Neural progenitor cell (in vitro differentiated cells): ENCODE measurements at places on chromosomes 6 and 20. TPM values are rescaled to one million over a fixed set of nuclear protein-coding genes. Genes with fewer than 3 reads are reported as not detected.

GRCh38 chr6:20610636-20611370, 76.5 kb downstream of the CDKAL1 start:
- no peak for DNase-seq
- no peaks in the 10 kb centered on the region for H3K36me3 ChIP-seq

- H3K36me3 ChIP-seq = no peaks in the 10 kb centered on the region
- H3K4me3 ChIP-seq = no peak overlapping the region
- H3K4me1 ChIP-seq = no peaks in the 10 kb centered on the region
- no peak overlapping the region for H3K27ac ChIP-seq
- no peaks in the 10 kb centered on the region for H3K27me3 ChIP-seq
Observed at GRCh38 chr6:114153448-114153847, 182.5 kb upstream of the HDAC2 start.

- DNase-seq = no peak
- H3K36me3 ChIP-seq = no peaks in the 10 kb centered on the region
- H3K4me1 ChIP-seq = peaks cover 5% of the 10 kb centered on the region
- no peaks in the 10 kb centered on the region for H3K27me3 ChIP-seq
Observed at GRCh38 chr6:33950472-33950881, 146.7 kb upstream of the MLN start.

- no peak for DNase-seq
- no peak overlapping the region for H3K27ac ChIP-seq
- H3K36me3 ChIP-seq = no peaks in the 10 kb centered on the region
- H3K4me1 ChIP-seq = peaks cover under 1% of the 10 kb centered on the region
Observed at GRCh38 chr6:30696432-30696831, 5.6 kb upstream of the NRM start.

GRCh38 chr6:44373051-44373450, 14.5 kb upstream of the CDC5L start:
- no peaks in the 10 kb centered on the region for H3K4me1 ChIP-seq
- H3K27ac ChIP-seq = no peak overlapping the region
- no peaks in the 10 kb centered on the region for H3K27me3 ChIP-seq
- no peak for DNase-seq
- no peak overlapping the region for H3K4me3 ChIP-seq

GRCh38 chr20:48019940-48020339, 234.7 kb upstream of the SULF2 start:
- no peaks in the 10 kb centered on the region for H3K4me1 ChIP-seq
- H3K4me3 ChIP-seq = no peak overlapping the region
- no peak overlapping the region for H3K27ac ChIP-seq
- no peak for DNase-seq
- no peaks in the 10 kb centered on the region for H3K36me3 ChIP-seq

Gene CST5
- not detected in 2 replicates for total RNA-seq

Gene DDX43
- not detected in 2 replicates for total RNA-seq

Gene EFCAB8
- not detected in 2 replicates for total RNA-seq

Gene SLC2A4RG
- total RNA-seq = 12.0 and 58.0 TPM in 2 replicates
